Activated T-cell treated with anti-CD3 and anti-CD28 coated beads, Interleukin-2, amount 50 U/mL, for 72 hours (primary cell): ENCODE measurements at places on chromosomes 6 and 20.
A peak's percentile ranks its signal among the peaks of the same experiment; 100 is the strongest.

DNA sequence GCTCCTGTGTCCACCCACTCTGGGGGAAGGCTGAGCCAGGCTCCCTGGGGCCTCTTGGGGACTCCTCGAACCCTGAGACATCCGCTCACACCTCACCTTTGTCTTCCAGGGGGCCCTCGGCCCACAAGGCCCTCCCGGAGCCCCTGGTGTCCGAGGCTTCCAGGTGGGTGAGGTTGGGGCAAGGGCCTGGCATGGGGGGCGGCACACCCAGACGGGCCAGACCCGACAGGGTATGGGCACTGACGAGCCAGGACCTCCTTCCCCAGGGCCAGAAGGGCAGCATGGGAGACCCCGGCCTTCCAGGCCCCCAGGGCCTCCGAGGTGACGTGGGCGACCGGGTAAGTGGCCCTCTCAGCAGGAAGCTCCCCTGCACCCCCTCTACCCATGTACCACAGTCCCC, 13.4 kb downstream of the COL9A3 start:
- no peak for DNase-seq

GRCh38 chr6:57432919-57433684, 115.7 kb downstream of the PRIM2 start:
- DNase-seq: no peak

DNA sequence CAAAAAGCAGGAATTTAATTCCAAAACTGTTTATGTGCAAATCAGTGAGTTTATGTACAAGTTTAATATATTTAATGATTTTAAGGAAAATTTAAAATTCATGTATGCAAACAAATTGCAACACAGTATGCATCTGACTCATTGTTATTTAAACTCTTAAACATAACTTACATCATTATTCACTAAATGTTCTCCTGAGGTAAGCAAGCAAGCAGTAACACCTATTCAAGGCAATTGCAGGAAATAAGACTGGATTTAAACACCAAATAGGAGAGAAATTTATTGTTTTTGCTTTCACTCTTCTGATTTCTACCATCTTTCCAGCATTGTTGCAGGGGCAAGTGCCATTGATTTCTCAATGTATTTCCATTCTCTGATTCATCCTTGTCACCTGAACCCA, 239.5 kb downstream of the TFAP2A start:
- no peak for DNase-seq

DNA sequence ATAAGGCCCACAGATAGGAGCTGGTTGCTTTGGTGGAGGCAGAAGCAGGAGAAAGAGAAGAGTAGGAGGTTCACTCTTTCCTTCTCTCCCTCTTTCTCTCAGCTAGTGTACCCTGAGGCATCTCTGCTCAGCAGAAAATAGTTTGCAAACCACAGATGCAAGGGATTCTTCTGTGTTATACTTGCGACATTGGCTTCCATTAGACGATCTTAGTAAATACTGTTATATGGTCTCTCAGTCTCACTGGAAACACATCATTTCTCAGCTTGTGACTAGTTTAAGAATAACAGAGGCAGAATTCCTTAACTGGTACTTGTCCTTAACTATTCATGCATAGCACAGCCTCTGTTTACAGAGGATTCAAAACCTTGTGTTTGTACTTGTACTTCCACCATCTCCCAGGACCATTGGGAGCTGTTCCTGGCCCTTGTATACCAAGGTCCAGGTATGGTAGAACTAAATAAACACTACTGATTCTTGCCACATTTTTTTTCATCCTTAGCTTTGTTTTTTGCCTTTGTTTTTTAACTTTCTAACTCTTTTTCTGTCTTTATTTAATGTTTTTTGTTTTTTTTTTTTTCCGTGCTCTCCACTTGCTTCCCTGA, 218.2 kb downstream of the OTOR start:
- no peak for DNase-seq

- no peak for DNase-seq
Observed at GRCh38 chr20:17636523-17637412, 45.3 kb downstream of the RRBP1 start.

- no peak for DNase-seq
Observed at GRCh38 chr6:153962555-153962954, 76.5 kb upstream of the OPRM1 start.

- DNase-seq: peak; percentile 77
Observed at GRCh38 chr20:46545077-46545826, 5.2 kb downstream of the OCSTAMP start.

DNA sequence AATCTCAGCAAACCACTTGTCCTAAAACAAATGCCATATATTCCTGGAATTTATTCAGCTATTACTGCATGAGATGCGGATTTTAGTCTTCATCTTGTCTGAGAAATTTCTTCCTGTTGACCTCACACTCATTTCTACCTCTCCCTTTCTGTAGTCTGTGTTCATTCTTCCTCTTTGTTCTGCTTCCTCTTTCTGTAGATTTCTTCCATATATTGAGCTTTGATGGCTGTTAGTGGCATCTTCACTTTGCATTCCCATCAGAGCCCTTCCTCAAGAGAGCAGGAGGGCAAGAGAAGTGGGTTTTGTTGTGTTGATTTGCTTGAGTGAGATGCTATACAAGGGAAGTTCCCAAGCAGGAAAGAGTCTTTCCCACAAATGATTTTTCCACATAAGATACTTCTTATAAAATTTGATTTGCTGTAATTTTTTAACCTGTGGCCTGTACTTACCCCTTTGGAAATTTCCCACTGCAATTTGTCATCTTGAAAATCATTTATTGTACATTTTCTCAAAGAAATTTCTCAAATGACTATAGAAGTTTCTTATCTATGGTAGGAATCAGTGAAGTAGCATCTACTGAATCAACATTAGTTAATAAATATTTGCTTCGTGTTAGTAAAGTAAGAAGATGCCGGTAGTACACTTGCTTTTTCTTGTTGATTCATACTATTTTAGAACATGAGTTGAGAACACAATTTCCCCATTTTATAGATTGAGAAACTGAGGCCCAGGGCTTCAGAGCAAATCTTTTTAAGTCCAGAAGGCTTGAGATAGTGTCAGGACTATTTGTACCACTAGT, 43.8 kb downstream of the MAP3K4 start:
- DNase-seq: no peak

DNA sequence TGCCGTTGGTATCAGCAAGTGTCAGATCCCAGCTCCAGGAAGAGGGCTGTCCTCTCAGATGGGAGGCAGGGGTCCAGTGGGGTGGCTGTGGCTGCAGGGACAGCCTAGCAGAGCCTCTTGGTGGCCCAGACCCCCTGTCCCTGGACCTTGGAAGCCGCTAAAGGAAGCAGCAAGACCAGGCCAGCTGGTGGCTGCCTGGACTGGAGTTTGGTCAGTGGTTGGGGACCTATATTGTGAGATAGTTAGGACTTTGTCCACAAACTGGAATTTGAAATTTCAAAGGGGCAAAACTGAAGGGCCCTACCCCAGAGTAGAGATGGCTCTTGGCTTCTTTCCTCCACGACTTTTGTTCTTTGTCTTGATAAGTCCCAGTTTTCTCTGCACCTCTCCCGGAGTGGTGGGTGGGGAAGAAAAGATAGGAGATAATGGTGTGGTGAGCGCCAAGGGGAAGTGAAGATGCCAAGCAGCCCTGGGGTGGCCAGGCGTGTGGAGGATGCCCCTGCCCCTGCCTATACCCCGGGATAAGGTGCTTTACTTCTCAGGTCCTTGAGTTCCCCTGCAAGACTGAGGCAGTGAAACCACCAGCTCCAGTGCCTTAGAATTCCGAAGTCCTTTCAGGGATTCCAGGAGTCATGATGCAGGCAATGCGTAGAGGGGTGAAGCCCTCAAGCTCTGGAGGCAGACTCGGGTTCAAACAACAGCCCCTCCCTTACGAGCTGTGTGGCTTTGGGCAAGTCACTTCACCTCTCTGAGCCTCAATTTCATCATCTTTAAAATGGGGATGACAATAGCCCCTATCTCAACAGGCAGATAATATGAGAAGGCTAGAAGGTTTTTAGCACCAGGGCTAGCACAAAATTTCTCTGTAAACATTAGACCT, 40.2 kb downstream of the HNF4A start:
- no peak for DNase-seq

- no peak for DNase-seq
Observed at GRCh38 chr6:89644864-89645263, 6.3 kb upstream of the LYRM2 start.

- no peak for DNase-seq
Observed at GRCh38 chr6:79538106-79538971, 1.1 kb upstream of the LCA5 start.

DNA sequence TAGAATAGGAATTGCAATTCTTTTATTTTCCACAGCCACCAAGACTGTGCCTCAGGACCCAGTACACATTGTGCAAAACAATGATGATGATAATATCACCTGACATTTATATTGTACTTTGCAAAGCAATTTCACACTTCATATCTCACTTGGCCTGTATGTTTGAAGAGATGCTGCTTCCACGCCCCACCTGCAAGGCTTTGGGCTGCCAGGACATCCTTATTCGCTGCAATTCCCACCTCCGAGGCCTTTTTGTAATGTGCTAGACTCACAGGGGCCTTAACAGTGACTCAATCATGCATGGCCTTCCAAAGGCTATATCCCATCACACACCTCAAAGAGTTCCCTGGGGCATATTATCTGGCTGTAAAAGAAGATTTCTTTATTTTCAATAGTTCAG, 200.9 kb downstream of the MYLK4 start:
- no peak for DNase-seq
